Suppressor macrophage treated with lipopolysaccharide for 4 hours (primary cell): ENCODE measurements at places on chromosomes 1 and 21.

DNA sequence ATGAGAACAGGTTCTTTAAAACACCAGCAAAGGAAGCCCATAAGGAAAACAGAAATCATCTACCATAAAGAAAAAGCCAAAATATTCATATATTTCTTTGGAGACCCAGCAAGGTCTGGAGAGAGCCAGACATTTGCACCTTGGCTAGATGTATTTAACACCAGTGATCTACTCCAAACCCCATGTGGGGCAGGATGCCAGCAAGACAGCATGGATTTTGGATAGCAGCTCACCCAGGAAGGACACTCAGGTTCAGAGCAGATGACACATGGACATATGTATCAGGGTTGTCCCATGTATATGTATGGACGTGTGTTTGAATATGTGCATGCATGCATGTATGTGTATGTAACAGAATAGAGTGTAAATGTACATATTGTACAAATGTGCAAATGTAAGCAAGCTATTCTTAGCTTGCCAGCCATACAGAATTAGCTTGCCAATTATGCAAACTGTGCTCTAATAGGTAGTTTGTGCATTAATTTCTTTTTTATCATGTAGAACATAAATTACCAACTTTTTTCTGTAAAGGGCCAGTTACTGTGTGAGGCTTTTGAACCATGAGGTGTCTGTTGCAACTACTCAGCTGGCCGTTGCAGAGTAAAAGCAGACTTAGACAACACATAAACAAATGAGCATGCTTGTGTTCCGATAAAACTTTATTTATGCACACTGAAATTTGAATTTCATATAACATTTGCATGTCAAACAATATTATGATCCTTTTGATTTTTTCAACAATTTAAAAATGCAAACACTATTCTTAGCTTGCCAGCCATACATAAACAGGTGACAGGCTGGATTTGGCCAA is 73.5 kb upstream of the KAZN start:
- DNase-seq: no peak

DNA sequence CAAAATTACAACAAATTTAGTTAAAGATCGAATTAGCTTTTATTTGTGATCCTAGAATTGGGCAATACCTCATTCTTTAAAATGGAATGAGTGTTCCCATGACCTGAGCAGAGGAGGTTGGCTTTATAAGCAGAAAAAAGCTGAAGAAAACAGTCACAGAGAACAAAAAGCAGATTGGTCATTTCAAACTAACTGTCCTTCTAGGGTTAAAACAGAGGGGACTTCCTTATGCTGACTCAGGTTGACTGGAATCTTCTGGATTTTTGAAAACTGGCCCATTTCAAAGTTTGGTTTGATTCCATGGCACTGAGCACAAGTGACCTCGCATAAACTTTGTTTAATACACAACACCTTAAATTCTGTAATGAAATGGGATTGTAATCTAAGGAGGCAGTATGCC is 17.6 kb downstream of the NFASC start:
- DNase-seq: no peak

DNA sequence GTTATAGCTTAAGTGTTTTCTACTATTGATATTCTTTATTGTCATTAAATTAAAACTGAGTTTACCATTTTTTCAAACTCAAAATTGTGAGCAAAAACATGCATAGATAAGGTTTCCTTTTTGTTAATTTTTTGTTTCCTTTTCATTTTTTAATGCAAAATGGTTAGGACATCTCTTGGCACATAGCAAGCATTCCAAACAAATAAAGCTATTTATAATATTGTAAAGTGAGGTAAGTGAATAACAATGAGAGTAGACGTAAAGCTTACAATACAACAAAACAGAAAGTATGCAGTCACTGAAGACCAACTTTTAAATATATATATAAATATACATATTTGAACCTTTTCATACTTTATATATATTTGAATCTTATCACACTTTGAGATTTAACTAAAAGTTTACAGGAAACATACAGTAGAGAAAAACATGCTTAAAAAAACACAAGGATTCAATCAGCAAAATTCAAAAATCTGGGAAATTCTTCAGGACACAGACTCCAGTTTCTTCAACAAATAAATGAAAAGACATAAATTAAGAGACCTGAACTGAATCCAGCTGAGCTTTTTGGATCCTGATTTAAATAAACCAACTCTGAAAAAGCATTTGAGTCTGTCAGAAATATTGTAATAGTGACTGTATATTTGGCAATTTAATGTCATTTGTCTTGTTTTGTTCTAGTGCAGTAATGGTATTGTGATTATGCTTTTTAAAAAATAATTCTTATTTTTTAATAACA is 67.5 kb upstream of the SAMSN1 start:
- DNase-seq: no peak

GRCh38 chr1:237042526-237042891 is 525 bp downstream of the RYR2 start:
- DNase-seq: no peak

DNA sequence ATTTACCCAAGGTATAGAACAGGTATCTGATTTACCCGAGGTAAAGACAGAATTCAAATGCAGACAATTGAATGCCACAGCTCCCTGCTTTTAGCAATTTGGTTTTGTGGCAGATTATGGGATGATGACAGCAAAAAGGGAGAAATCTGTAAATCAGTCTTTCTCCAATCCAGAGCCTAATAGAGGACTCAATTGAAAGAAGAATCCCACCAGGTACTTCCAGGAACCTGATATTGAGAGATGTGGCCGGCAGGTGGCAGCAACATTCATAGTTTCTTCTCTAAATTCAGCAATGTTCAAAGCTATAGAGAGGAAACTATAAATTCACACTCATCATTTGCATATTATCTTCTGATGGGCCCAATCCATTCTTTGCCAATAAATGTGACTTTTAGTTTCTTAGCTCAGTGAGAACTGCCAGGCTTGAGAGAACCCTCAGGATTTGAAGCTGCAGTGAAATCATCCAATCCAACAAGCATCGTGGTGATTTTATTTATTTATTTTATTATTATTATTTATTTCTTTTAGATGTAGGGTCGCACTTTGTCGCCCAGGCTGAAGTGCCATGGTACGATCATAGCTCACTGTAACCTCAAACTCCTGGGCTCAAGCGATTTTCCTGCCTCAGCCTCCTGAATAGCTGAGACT is 9.8 kb upstream of the PHACTR4 start:
- DNase-seq: peak; percentile 75

GRCh38 chr1:165629848-165630628 is 996 bp upstream of the MGST3 start:
- DNase-seq: no peak

DNA sequence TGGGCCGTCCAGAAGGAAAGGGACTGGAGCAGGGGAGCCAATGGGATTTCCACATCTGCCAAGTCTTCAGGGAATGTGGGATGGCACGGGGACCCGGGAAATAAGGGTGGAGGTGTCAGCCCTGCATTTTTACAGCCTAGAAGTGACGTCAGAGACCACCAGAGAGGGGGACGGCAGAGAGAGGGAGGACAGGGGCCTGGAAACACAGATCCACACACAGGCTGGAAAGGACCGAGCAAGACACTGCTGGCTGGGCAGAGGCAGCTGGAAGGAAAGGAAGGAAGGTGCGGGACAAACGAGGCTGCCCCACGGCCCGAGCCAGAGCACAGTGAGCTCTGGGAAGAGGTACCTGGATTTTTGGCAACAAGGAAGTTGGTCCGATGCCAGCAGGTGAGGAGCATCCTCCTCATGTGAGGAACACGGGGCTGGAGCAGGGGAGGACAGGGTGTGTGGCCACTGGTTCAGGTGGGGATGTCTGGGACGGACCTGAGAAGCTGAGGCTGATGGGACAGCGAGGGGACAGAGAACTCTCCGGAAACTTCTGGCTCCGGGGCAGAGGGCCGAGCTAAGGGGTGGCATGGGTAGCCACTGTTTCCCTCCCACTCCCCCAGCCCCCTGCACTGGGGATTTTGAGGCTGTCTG is 138.3 kb downstream of the PGBD5 start:
- DNase-seq: no peak

DNA sequence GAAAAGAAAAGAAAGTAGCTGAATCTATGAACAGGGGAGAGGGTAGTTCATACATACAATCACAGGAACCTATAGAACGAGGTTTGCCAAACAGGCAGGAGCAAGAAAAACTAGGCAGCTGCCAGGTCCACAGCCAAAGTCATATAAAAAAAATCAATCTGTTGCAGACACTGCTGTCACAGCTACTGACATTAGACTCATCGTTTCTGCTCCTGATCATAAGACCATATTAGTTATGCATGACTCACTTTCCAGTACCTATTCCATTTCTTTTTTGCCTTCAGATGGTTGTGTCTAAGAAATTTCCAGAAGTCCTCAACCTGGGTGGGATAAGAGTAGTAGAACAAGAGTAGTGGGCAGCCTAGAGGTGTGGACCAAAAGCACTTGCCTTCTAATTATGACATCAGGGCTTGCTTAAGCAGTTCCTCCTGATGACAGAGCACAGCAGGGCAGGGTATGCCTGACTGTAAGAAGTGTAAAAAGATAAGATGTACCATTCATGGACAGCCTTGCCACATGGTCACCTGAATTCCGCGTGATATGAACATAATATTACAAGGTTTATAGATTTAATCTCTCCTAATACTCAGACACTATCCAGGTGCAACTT is 323.2 kb upstream of the SGIP1 start:
- DNase-seq: no peak
